ENCODE measurements at places on chromosomes 16 and 17. TPM values are rescaled to one million over a fixed set of nuclear protein-coding genes. Genes with fewer than 3 reads are reported as not detected.

Gene KRTAP2-1
- not detected for total RNA-seq

Gene WFDC1
- 2.7 TPM for total RNA-seq

Gene BCAR1
- 67.9 TPM for total RNA-seq

Gene KRT15
- not detected for total RNA-seq

Gene SLC12A3
- total RNA-seq = not detected

Gene MRPS23
- 22.2 TPM for total RNA-seq

Gene LRRC37A
- total RNA-seq = 1.5 TPM

Gene TMED6
- total RNA-seq = not detected

Gene PMP22
- total RNA-seq = 64.3 TPM

Gene MPP2
- total RNA-seq = 10.3 TPM

Gene ZNF200
- 9.4 TPM for total RNA-seq

Gene ADGRG1
- 3.9 TPM for total RNA-seq

Gene OR2C1
- total RNA-seq = not detected

Gene VTN
- total RNA-seq = 8.1 TPM

Gene KRT39
- not detected for total RNA-seq

Gene TOX3
- not detected for total RNA-seq

Gene CCDC154
- total RNA-seq = not detected

Gene MRM1
- total RNA-seq = 5.8 TPM

Gene ERN2
- 0.18 TPM for total RNA-seq

Gene FNDC8
- total RNA-seq = not detected

Gene OR1D2
- not detected for total RNA-seq

Gene TBC1D3D
- 0.18 TPM for total RNA-seq

Gene TUBG2
- 11.2 TPM for total RNA-seq

Gene KRTAP4-9
- total RNA-seq = not detected

Gene SRCIN1
- not detected for total RNA-seq

Gene HSF5
- total RNA-seq = not detected

Gene VMO1
- not detected for total RNA-seq

Gene KRT36
- not detected for total RNA-seq

Gene MFSD6L
- not detected for total RNA-seq

Gene HS3ST3A1
- total RNA-seq = 2.6 TPM

Gene PABPN1L
- not detected for total RNA-seq

Gene PPP1R9B
- total RNA-seq = 39.2 TPM

Gene ZNF750
- total RNA-seq = not detected

Gene SETD6
- 7.9 TPM for total RNA-seq

Gene ABAT
- total RNA-seq = 2.8 TPM

Gene ABCA3
- total RNA-seq = 2.9 TPM

Gene IGSF6
- total RNA-seq = not detected

Gene PSMD12
- total RNA-seq = 22.9 TPM

Gene KCNH6
- total RNA-seq = not detected

Gene PPP1R27
- not detected for total RNA-seq

Gene SKAP1
- not detected for total RNA-seq

Measured in cardiac atrium fibroblast (primary cell).